ENCODE measurements at places on chromosomes 5 and 9.

DNA sequence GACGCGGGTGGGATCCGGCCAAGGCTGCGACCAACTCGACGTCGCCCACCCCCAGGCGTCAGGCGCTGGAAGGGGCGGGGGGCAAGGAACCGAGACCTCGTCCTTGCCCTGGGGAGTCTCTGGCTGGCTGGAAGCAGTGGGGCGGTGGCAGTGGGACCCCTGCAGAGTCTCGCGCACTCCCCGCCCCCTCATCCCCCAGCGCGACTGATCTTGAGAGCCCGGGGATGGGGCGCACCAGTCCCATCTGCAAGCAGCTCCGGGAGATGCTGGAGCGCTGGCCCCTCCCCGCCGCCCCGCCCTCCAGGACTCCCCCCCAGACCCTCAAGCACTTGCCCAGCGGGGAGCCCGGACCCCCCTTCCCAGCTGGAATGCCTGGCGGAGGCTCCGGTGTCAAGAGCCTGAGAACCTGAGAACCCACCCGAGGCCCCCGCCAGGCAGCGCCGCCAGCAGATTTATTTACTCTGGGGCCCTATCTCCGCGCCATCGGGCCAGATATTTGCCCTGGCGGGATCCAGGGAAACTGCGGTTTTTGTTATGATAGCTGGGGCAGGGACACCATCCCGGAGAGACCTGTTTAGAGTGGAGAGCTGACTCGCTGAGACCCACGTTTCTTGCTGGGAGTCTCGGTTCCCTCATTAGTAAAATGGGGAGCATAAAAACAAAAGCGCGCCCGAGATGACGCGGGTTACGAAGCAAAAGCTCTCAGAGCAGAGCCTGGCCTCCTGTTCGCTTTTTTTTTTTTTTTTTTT, 1.2 kb downstream of the PRRT1B start:
- no peak for DNase-seq

- DNase-seq, result no peak
Observed at GRCh38 chr9:114065304-114065703, 12.8 kb downstream of the AMBP start.

- DNase-seq, result no peak
Observed at GRCh38 chr5:93279296-93279963, 301.6 kb downstream of the NR2F1-AS1 start.

GRCh38 chr5:16493261-16493660, 27.7 kb upstream of the ZNF622 start:
- no peak for DNase-seq

GRCh38 chr9:120913647-120914264, 12.8 kb downstream of the TRAF1 start:
- no peak for DNase-seq

DNA sequence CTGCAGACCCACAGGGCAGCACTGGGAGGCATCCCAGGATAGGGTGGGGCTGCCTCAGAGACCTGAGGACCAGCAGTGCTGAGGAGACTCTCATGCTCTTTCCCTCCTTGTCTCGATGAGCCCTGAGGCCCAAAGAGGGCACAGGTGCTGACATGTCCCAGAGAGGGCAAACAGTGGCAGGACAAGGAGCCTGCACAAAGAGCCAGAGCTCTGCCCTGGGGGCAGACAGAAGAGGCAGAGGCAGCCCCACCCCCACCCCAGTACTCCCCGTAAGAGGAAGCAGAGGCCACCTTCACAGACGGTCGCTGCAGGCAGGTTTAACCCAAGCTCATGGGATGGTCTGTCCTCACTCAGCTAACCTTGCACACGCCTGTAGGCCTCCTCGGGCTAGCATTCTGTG, 29.4 kb upstream of the TTLL11 start:
- no peak for DNase-seq

DNA sequence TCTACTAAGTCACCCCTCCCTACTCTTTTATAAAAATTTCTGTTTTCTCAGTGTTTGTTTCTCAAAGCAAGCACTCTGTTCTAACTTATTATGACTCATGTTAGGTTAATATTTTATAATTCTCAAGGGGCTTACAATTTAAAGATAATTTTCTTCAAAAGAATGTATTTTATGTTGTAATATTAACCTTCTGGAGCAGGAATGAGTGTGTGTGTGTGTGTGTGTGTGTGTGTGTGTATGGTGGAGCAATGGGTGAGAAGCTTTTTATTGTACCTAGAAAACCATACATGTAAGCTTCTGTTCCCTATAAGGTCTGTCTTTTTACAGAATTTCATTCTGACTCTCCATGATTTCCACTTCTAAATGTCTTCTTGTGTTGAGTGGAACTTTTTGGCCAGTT, 63.0 kb downstream of the PBX3 start:
- DNase-seq, result no peak

DNA sequence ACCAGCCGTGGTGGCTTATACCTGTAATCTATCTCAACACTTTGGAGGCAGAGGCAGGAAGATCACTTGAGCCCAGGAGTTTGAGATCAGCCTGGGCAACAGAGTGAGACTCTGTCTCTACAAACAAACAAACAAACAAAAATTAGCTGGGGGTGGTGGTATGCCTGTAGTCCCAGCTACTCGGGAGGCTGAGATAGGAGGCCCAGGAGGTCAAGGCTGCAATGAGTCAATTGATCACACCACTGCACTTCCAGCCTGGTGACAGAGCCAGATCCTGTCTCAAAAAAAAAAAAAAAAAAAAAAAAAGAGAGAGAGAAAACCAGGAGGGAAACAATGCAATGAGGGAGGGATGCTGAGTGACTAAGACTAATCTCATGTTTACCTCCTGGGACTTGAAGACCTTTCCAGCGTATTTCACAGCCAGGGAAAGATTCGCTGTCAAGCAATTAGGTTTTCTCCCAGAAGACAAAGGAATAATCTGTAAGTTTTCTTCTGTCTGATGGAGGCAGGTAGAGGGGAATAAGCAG, 51.1 kb upstream of the MIER3 start:
- peak; percentile 51 for DNase-seq

- DNase-seq, result no peak
Observed at GRCh38 chr5:108858959-108859358, 111.3 kb downstream of the FER start.

DNA sequence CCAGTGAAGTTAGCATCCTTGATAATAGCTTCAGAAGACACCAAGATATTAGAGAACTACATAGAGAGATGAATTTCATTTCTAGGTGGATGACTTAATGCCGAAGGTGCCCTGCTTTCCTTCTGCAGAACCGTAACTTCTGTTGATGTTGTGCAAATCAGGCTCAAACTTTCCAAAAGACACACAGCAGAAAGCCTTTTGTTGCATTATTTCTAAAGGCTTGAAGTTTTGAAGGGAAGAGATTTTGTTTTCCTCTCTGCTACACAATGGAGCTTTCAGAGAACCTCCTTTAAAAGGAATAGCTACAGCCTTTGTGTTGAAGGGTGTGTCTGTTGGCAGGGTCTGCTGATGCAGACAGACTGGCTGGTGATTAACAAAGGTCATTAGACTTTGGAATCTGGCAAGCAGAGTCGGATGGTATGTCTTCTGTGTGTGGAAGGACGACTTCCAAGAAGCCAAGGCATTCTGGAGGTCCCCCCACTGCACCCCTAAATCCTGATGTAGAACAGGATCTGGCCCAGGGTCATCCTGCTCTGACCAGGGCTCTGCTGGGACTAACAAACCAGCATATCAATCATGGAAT, 57.8 kb downstream of the ZNF462 start:
- DNase-seq, result peak; percentile 43

GRCh38 chr5:140220032-140220697, 45.2 kb downstream of the CYSTM1 start:
- DNase-seq, result peak; percentile 91

GRCh38 chr5:97547999-97548738, 365.1 kb upstream of the RIOK2 start:
- DNase-seq, result no peak

- no peak for DNase-seq
Observed at GRCh38 chr5:154356020-154356655, 89.7 kb upstream of the SAP30L start.

DNA sequence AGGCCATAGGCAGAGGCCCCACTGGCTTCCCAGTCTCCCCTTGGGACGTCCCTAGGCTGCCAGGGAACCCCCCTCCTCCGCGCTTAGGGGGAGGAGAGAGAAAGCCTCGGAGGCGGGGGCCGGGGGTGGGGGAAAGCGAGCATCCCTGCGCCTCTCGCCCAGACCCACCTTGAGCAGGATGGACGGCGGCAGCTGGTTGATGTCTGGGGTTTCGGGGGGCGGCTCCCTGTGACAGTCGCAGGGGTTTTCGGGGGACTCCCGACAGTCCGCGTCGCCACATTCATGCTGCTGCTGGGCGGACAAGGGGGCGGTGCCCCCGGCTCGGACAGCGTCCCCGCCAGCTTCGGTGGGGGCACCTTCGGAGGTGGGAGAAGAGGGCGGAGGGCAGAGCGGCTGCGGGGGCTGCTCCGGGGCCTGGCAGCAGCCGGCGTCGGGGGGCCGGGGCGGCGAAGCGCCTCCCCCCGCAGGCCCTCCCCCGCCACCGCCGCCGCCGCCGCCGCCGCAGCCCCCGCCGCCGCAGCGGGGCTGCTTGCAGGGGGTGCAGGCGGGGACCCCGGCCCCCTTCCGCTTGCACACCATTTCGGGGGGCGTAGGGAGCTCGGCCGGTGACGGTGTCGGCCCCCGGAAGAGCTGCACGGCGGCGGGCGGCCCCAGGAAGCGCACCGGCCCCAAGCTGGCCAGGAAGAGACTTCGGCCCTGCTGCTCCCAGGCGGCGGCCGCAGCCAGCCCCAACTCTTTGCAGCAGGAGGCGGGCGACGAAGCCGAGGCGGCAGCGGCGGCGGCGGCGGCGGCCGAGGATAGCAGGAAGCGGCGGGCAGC, 1.2 kb downstream of the FBXL17 start:
- DNase-seq, result no peak

DNA sequence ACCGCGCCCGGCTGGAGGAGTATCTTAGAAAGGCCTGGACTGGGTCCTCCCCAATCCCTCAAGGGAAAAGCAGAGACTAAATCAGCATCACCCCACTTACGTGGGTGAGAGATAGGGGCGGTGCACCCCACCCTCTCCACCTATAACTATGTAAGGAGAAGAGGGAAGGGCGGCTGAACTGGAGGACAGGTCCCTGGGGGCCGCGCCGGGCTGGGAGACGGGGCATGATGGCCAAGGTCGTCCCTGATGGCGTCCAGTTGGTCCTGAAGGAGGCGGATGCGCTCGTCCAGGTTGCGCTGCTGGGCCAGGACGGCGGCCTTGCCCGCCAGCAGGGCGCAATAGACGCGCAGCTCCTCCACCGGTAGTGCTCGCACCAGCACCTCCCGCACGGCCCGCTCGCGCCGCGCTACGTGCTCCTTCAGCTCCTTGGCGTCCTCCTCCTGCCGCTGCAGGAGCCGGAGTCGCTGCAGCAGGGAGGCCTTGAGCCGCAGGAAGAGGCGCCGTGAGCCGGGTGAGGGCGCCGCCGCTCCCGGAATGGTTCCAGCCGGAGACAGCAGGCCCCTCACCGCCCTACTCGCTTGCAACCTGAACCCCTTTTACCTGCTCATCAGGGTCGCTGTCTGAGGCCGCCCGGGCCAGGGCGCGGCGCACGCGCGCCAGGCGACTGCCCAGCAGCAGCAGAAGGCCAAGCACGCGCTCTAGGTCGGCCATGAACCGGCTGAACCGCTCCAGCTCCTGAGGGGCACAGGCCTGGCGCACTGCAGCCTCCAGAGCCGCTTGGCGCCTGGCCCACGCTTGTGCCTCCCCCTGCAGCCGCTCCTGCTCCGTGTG, 7.6 kb downstream of the SHROOM1 start:
- no peak for DNase-seq

DNA sequence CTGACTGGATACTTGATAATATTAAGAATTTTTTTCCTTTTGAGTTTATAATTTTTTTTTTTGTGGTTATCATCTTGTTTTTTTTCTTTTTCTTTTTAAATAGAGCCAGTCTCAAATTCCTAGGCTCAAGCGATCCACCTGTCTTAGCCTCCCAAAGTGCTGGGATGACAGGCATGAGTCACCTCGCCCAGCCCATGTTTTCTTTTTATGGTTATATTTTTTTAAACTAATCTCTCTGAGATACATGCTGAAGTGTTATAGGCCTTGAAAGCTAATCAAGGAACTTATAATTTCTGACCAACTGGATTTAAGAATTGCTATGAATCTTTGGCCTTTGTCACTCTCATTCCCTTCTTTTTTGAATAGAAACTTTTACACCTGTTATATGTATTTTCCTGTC, 6.8 kb upstream of the AMACR start:
- no peak for DNase-seq

DNA sequence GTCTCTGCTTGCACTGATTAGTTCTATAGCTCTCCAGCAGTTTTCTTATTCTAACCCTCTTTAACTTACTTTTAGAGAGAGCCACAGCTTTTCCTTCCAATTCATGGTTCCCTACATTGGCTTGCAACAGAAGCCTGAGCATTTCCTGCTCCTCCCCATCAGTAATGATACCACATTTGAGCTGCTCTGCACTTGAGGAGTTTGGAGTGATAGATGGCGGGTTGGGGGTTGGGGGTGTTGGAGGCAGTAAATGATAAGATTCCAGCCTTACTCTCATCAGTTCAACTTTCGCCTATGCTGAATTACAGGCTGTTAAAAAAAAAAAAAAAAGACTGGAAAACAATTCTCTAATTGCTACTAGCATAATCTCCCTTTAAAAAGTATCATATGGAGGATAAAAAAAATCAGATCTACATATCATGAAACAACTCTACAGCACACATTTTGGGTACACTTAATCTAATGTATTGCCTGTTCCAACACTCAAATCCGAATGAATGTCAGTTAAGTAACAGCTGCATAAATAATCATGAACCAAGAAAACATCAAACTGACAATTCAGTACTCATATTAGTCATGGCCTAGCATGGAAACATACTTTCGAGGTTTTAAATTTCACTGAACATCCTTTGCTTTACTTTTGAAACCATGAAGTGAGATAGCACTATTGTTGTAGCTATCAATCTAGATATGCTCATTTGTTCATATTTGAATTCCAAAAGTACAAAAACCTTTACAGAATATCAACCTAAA, 224.7 kb downstream of the NFIB start:
- no peak for DNase-seq

- DNase-seq, result no peak
Observed at GRCh38 chr5:77697692-77698091, 59.2 kb upstream of the OTP start.

DNA sequence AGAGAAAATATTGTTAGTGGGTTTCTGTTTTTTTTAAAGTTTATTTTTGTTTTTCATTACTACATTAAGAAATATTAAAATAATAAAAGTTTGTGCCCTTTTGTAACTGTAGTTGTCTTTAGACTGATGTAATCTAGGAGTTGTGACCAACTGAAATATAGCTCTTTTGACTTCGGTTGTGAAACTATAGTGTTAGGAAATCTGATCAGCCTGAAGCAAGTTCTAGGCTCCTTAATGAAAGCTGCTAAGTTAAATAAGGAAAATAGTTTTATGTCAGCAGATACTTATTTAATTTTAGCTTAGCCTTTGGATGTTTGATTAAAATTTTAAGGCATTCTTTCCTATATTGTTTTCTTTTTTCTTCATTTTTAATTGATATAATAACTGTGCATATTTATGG, 14.2 kb downstream of the AP3S1 start:
- no peak for DNase-seq

- no peak for DNase-seq
Observed at GRCh38 chr9:134551176-134551575, 90.4 kb upstream of the COL5A1 start.

GRCh38 chr5:174355208-174355612, 309.7 kb downstream of the NSG2 start:
- DNase-seq, result no peak

Data from kidney glomerular epithelial cell (primary cell).